Hematopoietic multipotent progenitor cell (in vitro differentiated cells): ENCODE measurements at places on chromosomes 12 and 14.

DNA sequence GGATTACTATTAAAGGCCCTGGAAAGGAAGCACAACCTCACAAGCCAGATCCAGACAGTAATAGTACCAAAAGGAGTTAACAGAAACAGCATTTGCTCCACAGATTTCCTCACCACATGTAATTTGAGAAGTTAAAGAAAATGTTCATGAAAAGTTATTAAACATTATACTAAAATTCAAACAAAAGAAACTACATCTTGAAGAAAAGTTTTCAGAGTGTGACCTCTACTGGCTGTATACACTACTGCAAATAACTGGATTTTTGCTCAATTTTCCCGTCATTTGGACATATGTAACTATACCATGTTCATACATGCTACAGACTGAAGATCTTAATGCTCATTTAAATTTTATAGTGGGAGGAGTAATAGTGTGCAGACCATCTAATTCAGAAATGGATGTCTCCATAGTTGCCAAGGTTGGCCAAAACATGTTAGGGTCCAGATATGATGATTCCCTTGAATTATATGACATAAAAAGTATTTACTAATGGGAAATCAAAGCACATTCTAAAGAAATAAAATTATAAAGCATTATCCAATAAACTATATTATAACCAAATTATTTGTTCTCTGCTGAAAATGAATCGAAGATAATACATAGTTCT is 5.6 kb downstream of the KRR1 start:
- peak; percentile 65 for DNase-seq

DNA sequence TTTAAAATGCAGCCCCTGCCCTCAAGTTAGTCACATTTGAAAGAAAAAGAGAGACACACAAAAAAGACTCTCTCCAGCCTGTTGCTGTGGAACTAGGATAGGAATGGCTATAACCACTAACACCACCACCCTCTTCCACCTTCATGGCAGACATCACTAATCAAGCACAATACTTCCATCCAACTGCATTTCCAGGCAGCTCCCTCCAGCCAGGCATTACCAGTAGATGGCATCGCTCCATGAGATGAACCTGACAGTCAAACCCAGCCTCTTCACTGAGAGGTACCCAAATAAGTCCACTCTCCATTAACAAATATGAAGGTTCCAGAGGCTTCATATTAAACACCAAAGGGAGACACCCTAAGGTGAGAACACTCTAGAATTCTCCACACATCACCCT is 24.4 kb downstream of the SLC8B1 start:
- no peak for DNase-seq

DNA sequence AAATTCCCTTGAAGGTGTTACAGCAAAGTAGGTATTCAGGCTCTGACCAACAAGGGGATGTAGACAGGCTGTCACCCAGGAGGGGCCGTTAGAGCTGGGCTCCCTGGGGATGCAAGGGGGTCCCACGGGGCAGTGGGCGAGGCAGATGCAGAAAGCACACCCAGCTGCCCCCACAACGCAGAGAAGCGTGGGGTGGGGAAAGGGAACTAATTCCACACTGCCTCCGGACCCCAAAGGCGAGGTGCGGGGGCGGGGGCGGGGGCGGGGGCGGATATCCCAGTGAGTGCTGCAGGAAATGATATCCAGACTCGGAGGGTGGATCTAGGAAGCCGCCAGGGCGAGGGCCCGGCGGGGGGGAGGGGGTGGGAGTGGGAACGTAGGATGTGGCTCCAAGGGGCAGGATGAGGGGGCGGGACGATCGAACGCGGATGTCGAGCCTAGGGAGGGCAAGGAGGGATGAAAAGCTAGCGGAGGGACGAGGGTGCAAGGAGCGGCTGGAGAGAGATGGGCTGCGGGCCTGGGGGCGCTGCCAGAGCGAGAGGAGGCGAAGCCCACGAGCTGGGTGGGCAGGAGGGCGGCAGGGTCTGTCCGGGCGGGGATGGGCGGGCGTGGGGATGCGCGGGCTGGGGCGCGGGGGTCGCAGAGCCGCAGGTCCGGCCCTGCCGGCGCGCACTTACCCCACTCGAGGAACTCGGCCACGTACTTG is 874 bp downstream of the CDC42BPB start:
- DNase-seq: no peak

DNA sequence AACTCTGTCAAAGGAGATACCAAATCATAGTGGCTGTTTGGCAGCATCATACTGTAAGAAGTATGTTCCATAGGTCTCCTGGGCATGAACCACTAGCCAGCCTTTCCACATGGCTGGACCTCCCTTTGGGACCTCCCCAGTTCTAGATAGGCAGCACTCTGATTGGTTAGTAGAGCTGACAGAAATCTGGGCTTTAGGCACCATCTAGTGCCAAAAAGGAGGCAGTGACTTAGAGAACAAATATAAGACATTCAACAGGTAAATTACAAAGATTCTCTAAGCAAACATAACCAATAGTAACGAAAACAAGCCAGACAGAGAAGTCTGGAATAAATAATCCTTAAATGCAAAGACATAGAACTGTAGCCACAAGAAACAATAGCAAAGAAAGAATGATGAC is 148.0 kb upstream of the PDE3A start:
- DNase-seq: peak; percentile 12

DNA sequence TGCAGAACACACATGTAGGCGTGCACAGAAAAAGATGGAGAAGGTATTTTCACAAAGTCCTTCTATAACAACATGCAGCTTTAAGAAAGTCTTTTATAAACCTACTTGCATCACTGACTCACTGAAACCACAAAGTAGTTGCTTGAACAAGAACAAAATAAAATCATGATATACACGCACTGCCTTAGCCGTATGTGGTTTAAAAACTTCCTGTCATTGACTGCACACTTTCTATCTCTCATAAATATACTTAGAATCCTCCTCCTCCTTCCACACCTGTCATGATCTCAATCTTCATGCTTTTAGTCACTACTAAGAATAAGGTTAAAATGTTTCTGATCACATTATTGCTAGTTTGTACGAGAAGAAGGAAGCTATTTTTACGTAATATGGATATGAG is 31.8 kb upstream of the RAD51AP1 start:
- DNase-seq: peak; percentile 14

GRCh38 chr12:79364197-79364596 is 326.6 kb downstream of the PAWR start:
- no peak for DNase-seq

DNA sequence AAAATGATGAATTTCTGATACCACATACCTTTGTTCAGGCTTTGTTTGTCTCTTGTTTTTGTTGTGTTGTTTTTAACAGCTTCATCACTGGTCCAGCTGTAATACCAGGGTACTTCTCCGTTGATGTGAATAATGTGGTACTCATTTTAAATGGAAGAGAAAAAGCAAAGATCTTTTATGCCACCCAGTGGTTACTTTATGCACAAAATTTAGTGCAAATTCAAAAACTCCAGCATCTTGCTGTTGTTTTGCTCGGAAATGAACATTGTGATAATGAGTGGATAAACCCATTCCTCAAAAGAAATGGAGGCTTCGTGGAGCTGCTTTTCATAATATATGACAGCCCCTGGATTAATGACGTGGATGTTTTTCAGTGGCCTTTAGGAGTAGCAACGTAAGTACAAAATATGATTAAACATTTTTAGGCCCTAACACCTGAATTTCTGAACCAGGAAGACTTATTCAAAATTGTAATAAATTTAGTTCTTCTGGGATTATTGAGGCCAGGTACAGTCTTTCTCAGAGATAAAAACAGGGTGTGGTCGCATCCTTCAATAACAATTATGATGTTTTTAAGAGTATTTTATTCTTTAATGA is 22.4 kb downstream of the RXYLT1 start:
- peak; percentile 26 for DNase-seq

GRCh38 chr14:105375635-105376057 is 22.7 kb upstream of the TEX22 start:
- DNase-seq: peak; percentile 64

- no peak for DNase-seq
These were observed 49.1 kb downstream of the B4GALNT3 start for GRCh38 chr12:508795-509194.

DNA sequence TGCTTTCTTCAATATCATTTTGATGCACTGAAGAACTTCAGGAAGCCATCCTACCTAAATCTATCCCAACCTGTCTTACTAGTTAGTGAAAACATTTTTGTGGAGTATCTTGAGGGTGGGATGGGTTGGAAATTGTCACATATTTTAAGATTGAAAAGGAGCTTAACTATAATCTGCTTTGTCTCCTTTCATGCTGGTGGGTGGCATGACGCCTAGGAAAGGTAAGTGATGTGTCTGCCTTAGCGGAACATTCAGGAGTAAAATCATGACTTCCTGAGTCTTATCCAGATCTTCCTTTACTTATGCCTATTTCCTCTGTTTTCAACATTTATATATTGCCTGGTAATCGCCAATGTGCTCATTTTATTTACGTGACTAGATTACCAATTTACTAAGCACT is 74.1 kb downstream of the FLRT2 start:
- no peak for DNase-seq

- DNase-seq: peak; percentile 52
These were observed 11.2 kb downstream of the BCL2L14 start for GRCh38 chr12:12081836-12082497.

- peak; percentile 23 for DNase-seq
These were observed 10.0 kb upstream of the DDX47 start for GRCh38 chr12:12803186-12803585.

DNA sequence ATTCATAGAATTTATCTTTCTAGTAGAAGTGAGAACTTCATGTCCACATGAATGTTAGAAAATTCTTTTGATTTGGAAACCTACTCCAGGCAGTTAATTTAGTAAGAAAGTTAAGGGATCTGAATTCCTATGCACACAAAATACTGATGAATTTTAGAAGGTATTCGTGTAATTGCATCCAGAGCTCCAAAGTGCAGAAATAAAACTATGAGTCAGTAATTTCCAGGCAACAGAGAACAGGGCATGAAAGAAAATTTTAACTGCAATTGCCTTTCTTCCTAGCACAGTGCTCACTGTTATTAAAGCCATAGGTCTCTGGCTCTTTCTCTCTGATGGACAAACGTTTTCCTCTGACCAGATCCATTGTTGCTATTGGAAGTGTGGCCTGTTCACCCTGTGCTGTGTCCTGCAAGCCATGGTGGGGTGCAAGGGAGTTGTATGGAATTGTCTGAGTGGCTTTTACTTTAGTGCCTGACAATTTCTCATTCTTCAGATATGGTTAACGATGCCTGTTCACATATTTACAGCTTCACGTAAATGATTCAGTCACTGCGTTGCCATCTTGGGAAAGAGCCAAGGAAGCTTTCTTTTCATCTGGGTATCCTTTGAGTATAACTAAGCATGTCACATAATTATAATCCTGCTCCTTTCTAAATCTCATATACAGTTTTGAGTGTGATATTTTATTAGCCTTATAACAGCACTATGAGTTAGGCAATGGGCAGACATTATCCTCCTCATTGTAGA is 145.1 kb downstream of the ACSS3 start:
- DNase-seq: no peak

- no peak for DNase-seq
These were observed 274.9 kb upstream of the NOVA1 start for GRCh38 chr14:26872515-26873361.

DNA sequence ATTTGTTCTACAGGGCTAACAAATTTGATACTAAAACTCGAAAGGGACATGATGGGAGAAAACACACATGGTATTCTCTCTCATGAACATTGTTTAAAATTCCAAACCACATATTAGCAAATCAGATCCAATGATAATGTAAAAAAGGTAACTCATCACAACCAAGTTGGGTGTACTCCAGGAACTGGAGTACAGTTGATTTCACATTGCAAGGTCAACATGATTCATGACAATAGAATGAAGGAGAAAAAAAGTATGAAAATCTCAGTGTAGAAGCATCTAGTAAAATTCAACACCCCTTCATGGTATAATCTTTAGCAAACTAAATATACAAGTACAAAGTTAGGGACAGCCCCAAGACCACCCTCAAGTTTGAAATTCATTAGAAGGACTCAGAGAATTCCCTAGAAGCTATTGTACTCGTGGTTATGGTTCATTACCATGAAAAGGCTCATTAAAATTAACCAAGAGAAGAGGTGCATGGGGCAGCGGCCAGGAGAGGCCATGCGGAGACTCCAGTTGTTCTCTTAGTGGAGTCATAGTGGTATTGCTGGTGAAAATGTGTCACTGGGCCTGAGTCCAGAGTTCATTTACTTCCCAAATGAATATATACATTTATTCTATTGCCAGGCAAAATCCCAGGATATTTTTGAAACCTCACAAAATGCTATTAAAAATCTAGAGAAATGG is 3.1 kb upstream of the CDCA4 start:
- no peak for DNase-seq

DNA sequence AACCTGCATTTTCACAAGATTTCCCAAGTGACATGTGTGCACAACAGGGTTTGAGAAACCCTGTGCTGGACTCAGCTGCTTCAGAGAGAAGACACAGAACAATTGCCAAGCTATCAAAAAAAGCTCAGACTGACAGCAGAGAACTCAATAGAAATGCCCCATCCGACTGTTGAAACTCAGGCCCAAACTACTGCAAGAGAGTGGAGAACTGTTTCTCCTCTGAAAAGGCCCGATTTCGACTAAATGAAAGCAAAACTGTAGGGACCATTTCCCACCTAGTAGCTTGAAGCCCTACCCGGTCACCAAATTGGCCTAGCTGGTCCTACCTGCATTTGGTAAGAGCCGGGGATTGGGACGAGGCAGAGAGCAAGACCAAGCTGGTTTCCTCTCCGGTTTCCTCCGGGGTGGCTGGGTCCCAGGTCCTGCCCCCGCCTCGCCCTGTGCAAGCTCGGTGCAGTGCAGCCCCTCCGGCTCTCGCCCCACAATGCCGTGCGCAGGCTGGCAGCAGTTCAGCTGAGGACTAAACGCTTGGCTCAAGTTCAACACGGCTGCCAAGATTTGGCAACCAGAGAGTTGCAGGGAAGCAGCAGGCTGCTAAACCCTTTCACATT is 1180.6 kb downstream of the VRK1 start:
- DNase-seq: no peak

DNA sequence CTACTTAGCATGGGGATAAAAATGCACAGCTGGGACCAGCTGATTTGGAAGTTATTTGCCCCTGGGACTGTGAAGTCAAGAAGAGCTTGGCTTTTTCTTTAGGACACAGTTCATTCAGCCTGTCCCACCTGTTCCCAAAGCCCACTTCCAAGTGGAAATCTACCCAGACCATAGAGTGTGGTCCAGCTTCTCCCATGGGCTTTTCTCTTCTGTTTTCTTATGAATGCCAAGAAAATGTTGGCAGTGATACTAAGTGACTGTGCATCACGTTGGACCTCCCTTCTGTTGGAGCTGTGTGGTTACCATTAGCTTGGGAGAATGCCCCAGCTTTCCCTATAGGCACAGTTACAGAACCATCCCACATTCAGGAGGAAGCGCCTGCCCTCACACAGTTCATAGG is 89.4 kb downstream of the NT5DC3 start:
- no peak for DNase-seq

- no peak for DNase-seq
These were observed 6.5 kb downstream of the KMT2D start for GRCh38 chr12:49054096-49054495.

GRCh38 chr12:103865151-103865730 is 24.2 kb upstream of the NT5DC3 start:
- DNase-seq: no peak
